Endothelial cell of umbilical vein (primary cell): ENCODE measurements at places on chromosomes 4 and X. TPM values are rescaled to one million over a fixed set of nuclear protein-coding genes. Genes with fewer than 3 reads are reported as not detected.

GRCh38 chr4:84622959-84623358, 40.0 kb downstream of the CDS1 start:
- DNase-seq: no peak

Gene VEGFC
- 18.7 and 20.4 TPM in 2 replicates for polyA plus RNA-seq

DNA sequence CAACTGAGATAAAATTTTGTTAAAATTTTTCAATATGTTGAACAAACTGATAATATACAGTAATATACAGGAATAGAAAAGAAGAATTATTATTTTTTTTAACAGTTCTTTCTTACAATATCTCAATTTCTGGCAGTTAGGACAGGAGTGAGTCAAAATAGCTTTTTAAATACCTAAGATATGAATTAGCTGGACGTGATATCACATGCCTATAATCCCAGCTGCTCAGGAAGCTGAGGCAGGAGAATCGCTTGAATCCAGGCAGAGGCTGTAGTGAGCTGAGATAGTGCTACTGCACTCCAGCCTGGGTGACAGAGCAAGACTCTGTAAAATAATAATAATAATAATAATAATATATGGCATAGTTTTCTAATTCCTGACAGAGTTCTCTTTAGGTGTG, 1039.3 kb downstream of the STPG2 start:
- DNase-seq: no peak

DNA sequence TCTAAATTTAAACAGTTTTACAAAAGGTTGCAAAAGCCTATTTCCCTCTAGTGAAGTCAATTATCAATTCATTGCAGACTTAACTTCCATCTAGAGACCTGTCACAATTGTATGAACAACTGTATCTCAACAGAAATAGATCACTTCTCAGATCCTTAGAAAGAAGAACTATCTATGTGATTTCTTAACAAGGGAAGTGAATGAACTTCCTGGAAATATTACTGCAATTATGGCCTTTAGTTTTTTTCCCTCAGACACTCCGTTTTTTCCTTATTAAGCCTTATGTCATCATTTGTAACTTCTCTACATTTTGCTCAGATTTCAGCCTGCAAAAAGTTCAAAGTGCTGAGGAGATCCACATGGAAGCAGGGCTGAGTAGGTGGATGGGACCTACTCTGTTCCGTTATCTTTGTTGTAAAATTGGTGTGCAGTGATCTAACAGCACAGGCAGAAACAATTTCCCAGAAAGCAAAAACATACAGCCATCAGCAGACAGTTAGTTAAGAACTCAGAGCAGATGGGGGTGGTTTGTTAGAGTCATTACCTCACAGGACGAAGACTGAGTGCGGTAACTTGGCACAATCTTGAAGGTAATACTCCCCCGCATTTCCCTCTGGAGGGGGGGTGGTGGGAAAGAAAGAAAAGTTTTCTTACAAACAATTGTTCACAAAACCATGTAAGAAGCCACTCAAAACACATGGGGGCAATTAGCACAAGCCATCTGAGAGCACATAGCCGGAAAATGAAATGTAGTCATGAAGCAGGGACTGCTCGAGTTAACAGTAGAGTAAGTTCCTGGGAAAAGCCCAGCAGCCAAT, 112.3 kb downstream of the NYX start:
- DNase-seq: peak; percentile 82

DNA sequence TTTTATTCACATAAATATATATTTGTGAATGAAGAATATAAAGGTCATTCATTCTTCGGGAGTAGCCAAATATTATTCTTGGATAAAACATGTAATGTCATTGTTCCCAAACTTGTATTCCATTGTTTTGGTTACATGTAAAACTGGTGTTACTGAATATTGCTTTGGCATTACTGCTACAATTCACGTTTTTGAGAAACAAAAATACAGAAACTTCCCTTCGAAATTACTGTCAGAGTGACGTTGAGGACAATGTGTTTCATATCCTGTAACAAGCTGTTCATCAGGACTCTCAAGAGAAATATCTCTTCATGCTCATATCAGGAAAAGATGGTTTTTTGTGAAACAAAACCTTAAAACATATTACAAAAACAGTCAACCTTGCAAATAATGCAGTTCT, 258.9 kb upstream of the DDX53 start:
- peak; percentile 26 for DNase-seq

GRCh38 chrX:80420147-80420546, at the start of gene TENT5D:
TSS of gene TENT5D (plus strand) at chrX:80420447. CDS start at chrX:80442540, 22,093 bp downstream.
- DNase-seq: no peak

- DNase-seq: no peak
These were observed 188.1 kb upstream of the FAM241A start for GRCh38 chr4:111957116-111957515.

DNA sequence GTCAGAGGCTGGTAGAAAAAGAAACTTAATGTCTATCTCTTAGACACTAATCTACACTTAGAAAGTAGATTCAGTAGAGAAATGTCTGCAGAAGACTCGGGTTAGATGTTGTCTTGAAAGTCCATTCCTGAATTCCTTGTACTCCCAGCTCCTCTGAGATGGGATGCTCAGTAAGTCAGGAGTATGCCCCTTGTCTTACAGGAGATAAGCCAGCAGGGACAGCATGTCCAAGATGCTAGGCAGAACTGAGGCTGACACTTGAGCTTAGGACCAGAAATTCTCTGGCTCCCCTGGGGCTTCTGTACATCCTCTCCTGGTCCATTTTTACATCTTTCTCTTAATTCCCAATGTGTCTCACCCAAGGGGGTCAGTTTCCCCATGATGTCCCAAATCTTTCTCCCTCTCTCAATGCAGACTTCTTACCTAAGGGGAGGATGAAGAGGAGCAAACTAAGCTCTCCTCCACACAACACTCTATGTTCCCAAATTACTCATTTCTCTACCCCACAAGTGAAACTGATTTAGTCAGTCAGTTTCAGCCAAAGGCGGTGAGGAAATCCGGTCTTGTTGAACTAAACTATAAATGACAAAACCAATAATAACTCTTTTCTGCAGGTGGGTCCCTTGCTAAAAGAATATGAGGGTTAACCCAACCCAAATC, 558.2 kb upstream of the DIPK2B start:
- DNase-seq: no peak

DNA sequence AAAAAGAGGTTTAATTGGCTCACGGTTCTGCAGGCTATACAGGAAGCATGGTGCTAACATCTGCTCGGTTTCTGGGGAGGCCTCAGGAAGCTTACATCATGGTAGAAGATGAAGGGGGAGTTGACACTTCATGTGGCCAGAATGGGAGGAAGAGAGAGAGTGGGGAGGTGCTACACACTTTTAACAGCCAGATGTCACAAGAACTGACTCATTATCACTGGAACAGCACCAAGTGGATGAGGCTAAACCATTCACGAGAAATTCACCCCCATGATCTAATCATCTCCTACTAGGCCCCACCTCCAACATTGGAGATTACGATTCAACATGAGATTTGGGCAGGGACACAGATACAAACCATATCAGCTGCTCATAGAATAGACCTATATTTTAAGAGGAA, 255.8 kb downstream of the OPHN1 start:
- DNase-seq: no peak

DNA sequence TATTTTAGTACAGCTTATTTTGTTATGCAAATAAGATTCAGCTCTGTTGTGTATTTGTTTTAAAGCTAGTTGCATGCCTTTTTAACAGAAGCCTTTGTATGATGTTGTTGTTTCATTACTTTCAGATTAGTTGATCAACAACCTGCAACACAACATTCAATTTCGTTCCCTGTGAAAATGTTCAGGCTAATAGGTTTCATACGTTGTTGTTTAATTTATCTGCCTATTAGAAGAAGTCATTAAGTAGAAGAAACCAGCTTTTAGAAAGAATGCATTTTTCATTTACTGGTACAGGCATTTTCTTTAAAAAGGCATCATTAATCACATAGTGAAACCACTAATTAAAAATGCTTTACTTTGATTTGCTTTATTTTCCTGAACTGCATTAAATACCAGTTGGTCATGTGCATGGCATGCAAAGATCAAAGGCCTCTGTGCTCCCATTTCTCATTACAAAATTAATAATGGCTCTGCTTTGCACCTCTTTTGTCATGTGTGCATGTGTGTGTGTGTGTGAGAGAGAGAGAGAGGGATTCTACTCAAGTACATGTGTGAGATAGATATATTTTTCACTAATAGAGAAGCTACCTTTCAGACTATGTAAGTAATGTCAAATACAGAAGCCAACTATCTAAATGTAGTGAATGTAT, 29.2 kb upstream of the CTSO start:
- DNase-seq: no peak

GRCh38 chrX:10032147-10032546, 65.0 kb downstream of the CLDN34 start:
- no peak for DNase-seq

DNA sequence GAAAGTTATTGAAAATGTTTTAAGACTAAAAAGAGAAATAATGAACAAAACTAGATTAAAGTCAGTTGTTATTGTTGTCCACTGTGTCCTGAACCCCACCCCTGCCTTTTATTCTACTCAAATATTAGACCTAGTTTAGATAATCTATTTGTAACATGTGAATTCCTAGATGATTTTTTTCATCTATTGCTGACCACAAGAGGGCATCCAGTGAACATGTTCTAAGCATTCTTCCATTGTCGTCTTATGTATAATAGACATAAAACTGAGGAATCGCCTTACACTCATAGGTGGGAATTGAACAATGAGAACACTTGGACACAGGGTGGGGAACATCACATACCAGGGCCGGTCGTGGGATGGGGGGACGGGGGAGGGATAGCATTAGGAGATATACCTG, 36.4 kb upstream of the HPRT1 start:
- DNase-seq: peak; percentile 35

Gene TKTL2
- polyA plus RNA-seq: not detected in 2 replicates

DNA sequence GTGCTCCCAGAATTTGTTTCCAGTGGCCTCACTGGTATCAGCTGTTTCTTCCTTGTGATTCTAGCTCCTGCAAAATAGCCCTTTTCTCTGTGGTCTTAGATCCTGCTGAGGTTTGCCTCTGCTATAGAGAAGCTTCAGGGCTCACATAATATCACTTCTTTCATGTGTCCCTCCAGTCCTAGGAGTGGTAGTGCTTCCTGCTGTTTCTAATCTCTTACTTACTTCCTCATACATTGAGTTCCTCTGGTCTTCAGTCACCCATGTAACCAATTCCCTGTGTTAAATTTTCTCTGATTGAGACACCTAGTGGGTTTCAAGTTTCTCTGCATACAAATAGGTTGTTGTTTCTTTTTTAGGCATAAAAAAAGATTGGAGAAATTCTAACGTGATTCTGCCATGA, 1567.9 kb downstream of the ARAP2 start:
- no peak for DNase-seq

GRCh38 chr4:186723292-186724057, at the start of gene FAT1:
TSS of gene FAT1 (minus strand) at chr4:186723856. CDS start at chr4:186709827, 14,029 bp downstream.
- DNase-seq: peak; percentile 43

GRCh38 chrX:40622479-40623138, 619 bp upstream of the MPC1L start:
- DNase-seq: no peak

GRCh38 chr4:123555233-123555806, 158.7 kb downstream of the SPRY1 start:
- DNase-seq: peak; percentile 97

DNA sequence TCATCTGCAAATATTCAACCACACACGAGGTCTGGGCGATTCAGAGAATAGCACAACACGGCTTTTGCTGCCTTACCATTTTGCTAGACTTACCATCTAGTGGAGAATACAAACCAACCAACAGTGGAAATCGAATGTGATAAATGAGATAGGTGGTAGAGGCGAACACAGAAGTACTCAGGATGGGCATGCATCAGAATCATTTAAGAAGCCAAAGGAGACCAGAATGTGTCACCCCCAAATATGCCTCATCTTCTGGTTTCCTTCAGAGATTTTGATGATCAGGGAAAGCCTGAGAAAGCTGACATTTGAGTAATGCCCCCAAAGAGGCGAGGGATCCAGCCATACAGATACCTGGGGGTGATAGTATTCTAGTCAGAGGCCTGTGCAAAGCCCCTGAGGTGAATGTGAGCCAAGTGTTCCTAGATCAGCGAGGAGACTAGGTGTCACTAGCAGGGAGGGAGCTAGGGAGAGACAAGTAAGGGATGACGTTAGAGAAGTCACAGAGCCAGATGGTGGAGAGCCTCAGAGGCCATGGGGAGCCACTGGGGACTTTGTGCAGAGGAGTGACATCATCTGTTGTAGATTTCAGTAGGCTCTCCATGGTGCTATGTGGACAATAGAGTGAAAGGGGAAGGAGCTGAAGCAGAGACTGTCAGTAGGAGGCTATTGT, 1.7 kb downstream of the MTMR1 start:
- DNase-seq: no peak

GRCh38 chr4:153281476-153281875, 63.0 kb upstream of the MND1 start:
- DNase-seq: no peak

DNA sequence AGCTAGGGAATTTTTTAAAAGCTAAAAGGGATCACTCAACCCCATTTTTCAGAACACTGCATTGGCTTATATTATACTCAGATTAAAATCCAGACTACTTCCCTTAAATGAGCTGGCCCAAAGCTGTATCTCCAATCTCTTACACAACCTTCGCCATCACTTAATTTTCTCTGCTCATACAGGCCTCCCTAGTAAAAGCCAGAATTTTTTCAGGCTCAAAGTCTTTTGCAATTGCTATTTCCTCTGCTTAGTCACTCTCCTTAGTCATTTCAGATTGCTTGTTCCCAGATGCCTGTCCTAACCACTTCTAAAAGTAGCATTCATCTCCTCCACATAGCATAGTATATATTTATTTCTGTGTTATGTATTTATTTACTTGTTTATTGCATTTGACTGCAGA, 1587.9 kb upstream of the ADGRL3 start:
- no peak for DNase-seq

Gene GRIA3
- 0.05 TPM in 1 of 2 replicates, not detected in the other for polyA plus RNA-seq
